ENCODE measurements at places on chromosomes 12 and 14. TPM values are rescaled to one million over a fixed set of nuclear protein-coding genes. Genes with fewer than 3 reads are reported as not detected.

GRCh38 chr12:114812858-114813761, 129.1 kb upstream of the TBX3 start:
- H3K36me3 ChIP-seq: no peaks in the 10 kb centered on the region
- no peak overlapping the region for H3K27ac ChIP-seq
- H3K27me3 ChIP-seq: peaks cover 4% of the 10 kb centered on the region
- no peaks in the 10 kb centered on the region for H3K4me1 ChIP-seq
- DNase-seq: no peak

DNA sequence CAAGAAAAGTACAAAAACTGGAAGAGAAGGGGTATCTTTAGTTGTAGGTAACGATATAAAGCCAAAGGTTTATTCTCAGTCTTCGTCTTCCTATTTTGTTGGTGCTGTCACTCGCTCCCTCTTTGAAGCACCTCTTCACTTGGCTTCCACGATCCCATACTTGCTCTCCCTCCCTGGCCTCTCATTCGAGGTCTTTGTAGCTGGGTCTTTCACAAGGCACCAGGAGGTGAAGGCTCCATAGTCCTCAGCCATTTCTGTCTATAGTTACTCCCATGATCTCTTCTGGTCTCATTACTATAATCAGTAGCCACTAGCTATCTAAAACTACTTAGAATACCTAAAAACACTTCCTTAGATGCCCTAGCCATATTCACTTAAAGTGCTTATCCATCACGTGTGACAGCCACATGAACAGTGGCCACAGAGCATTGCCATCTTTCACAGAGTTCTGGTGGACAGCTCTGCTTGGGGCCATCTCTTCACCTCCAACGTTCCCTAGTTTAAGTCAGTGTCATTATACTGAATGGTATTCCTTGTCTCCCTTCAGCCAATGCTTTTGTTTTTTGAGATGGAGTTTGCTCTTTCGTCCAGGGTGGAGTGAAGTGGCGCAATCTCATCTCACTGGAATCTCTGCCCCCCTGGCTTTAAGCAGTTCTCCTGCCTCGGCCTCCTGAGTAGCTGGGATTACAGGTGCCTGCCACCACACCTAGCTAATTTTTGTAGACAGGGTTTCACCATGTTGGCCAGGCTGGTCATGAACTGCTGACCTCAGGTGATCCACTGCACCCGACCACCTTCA, 57.1 kb downstream of the ATP2A2 start:
- DNase-seq: no peak
- no peaks in the 10 kb centered on the region for H3K27me3 ChIP-seq
- H3K27ac ChIP-seq: no peak overlapping the region
- no peak overlapping the region for H3K4me3 ChIP-seq

- H3K27me3 ChIP-seq: no peaks in the 10 kb centered on the region
- no peak overlapping the region for H3K4me3 ChIP-seq
- H3K4me1 ChIP-seq: no peaks in the 10 kb centered on the region
- DNase-seq: no peak
- H3K36me3 ChIP-seq: no peaks in the 10 kb centered on the region
- H3K27ac ChIP-seq: no peak overlapping the region
These were observed 231.9 kb upstream of the AVPR1A start for GRCh38 chr12:63382930-63383329.

GRCh38 chr12:44716711-44717110, 159.4 kb downstream of the NELL2 start:
- no peak overlapping the region for H3K27ac ChIP-seq
- DNase-seq: no peak
- no peaks in the 10 kb centered on the region for H3K36me3 ChIP-seq
- H3K27me3 ChIP-seq: no peaks in the 10 kb centered on the region

DNA sequence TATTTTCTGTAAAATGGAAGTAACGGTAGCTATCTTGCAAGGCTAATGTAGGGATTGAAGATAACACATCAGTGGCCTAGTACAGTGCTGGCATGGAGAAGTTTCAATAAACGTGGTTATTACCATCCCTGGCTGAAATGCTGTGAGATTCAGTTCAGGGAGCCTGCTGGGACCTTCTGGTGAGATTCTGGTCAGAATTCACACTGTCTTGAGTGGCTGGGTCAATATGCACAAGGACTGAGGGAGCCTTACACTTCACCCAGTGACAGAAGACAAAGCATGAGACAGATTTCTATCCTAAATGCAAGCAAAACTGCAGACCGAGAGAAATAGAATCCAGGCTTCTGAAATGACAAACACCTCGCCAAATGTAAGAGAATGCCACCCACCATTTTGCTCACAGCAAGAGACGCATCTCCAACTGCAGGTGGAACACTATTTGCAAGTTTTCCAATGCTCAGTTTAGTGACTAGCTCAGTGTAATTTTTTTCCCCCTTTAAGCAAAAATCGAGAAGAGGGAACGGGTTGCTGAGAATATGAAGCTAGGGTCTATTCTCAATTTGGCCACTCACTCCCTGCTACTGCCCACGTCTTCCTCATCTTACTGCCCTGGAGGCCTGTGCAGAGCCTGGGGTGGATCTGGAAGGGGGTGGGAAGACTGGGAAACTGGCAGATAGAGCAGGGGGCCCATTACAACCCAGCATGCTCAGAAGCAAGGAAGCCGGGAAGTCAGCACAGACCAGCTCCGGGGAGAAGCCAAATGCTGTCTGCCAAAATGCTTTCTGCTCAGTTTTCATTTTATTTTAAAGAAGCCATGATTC, 201.3 kb downstream of the TTC7B start:
- DNase-seq: no peak
- peak overlapping the region; percentile 26 for H3K27ac ChIP-seq
- no peaks in the 10 kb centered on the region for H3K27me3 ChIP-seq

- no peak overlapping the region for H3K27ac ChIP-seq
- H3K36me3 ChIP-seq: no peaks in the 10 kb centered on the region
- H3K4me3 ChIP-seq: no peak overlapping the region
- no peak for DNase-seq
These were observed 17.8 kb upstream of the KLC1 start for GRCh38 chr14:103611215-103611614.

GRCh38 chr12:77082021-77082420, 16.7 kb upstream of the E2F7 start:
- DNase-seq: no peak
- H3K4me1 ChIP-seq: no peaks in the 10 kb centered on the region
- H3K4me3 ChIP-seq: no peak overlapping the region
- no peaks in the 10 kb centered on the region for H3K27me3 ChIP-seq
- H3K36me3 ChIP-seq: no peaks in the 10 kb centered on the region

GRCh38 chr14:64825509-64825908, 54.2 kb downstream of the SPTB start:
- H3K27ac ChIP-seq: no peak overlapping the region
- no peaks in the 10 kb centered on the region for H3K36me3 ChIP-seq
- no peak for DNase-seq
- H3K4me3 ChIP-seq: no peak overlapping the region

- H3K27me3 ChIP-seq: no peaks in the 10 kb centered on the region
- H3K4me3 ChIP-seq: no peak overlapping the region
- H3K36me3 ChIP-seq: peaks cover 3% of the 10 kb centered on the region
- no peak for DNase-seq
- H3K27ac ChIP-seq: no peak overlapping the region
These were observed 51.7 kb upstream of the CORO1C start for GRCh38 chr12:108782971-108783370.

GRCh38 chr14:55761651-55762050, 181.6 kb downstream of the KTN1 start:
- H3K27me3 ChIP-seq: no peaks in the 10 kb centered on the region
- no peak for DNase-seq
- no peak overlapping the region for H3K27ac ChIP-seq
- no peak overlapping the region for H3K4me3 ChIP-seq
- H3K4me1 ChIP-seq: peaks cover 12% of the 10 kb centered on the region
- no peaks in the 10 kb centered on the region for H3K36me3 ChIP-seq

DNA sequence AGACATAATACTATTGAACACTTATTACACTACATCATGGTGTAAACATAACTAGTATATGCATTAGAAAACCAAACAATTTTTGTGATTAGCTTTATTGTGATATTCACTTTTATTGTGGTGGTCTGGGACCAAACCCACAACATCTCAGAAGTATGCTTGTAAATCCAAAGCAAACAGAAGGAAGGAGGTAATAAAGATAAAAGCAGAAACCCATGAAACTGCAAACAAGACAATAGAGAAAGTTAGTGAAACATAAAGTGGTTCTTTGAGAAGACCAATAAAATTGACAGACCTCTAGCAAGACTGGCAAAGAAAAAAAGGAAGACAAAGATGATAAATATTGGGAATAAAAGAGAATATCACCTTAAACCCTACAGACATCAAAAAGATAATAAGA, 268.3 kb downstream of the RPAP3 start:
- no peak overlapping the region for H3K4me3 ChIP-seq
- DNase-seq: no peak
- no peaks in the 10 kb centered on the region for H3K27me3 ChIP-seq
- no peaks in the 10 kb centered on the region for H3K4me1 ChIP-seq

- no peak overlapping the region for H3K4me3 ChIP-seq
- no peaks in the 10 kb centered on the region for H3K27me3 ChIP-seq
- no peaks in the 10 kb centered on the region for H3K36me3 ChIP-seq
These were observed 19.1 kb upstream of the SYNE2 start for GRCh38 chr14:63833728-63834127.

DNA sequence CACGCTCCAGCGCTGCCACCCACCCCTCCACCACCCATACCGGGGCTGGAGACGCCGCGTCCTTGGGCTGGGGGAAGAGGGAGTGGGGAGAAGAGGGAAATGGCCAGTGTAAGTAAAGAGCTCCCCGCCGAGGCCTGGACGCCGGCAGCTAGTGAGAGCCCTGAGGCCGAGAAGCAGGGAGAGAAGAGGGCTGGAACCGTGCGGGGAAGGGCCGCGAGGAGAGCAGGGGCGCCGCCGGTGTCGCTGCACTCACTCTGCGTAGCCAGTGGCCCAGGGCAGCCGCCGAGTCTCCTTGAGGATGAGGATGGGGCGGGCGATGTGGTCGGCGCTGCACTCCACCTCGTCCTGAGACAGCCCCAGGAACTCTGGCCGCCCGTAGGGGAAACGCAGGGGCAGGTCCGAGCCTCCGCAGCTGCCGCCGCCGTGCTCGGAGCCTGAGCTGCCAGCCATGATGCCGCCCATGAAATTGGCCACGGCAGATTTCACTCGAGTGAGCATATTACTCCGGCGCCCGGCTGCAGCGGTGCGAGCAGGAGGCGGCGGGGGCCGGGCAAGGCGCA, 631 bp downstream of the PPM1H start:
- no peak overlapping the region for H3K27ac ChIP-seq
- H3K36me3 ChIP-seq: no peaks in the 10 kb centered on the region
- no peak for DNase-seq

KIF5A gene
- 0.05 TPM for total RNA-seq

Data from thymus (tissue), 14 donors.